ENCODE measurements at places on chromosomes 12 and 14.
A peak's percentile ranks its signal among the peaks of the same experiment; 100 is the strongest.

DNA sequence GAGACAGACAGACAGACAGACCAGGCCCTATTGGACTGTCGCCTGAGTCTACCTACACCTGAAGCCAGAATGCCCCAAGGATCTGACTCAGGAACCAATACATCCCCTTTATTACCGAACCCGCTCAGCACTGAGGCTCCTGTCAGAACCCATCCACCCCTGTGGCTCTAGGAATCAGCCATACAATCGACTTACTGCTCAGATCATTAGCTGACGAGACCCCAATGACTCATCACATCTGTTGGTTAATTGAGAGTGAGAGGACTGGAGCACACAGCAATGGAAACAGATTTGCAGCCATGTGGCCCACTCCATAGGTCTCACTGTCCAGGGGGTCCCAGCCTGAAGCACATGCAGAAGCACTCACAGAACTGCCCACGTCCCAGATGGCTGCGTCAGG, 15.2 kb downstream of the ITPK1 start:
- DNase-seq, result peak; percentile 26

DNA sequence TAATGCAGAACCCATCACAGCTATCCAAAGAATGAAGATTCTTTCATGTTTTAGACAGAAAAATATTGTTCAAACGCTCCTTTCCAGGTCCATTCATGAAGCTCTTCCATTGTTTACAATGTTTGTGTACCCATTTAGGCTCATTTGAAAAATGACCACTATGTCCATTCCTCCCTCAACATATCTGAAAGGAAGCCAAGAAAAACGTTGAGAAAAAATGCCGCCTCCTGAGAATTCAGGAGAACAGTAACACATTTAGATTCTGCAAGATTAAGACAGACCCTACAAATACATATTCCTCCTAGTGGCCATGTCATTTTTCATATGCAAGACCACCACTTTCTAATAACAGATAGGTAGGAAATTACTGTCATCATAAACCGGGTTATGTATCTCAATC, 124.4 kb downstream of the SLC25A21 start:
- DNase-seq, result no peak

DNA sequence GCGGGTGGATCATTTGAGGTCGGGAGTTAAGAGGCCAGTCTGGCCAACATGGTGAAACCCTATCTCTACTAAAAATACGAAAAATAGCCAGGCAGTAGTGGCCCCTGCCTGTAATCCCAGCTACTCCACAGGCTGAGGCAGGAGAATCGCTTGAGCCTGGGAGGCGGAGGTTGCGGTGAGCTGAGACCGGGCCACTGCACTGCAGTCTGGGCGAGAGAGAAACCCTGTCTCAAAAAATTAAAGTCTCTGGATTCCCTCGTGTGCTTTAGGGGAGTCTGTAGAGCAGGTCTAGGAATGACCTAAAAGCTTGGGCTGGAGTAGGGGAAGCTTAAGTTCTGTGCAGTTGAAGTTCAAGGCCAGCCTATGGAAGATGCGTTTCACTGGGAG, 697 bp upstream of the TULP3 start:
- DNase-seq, result no peak

DNA sequence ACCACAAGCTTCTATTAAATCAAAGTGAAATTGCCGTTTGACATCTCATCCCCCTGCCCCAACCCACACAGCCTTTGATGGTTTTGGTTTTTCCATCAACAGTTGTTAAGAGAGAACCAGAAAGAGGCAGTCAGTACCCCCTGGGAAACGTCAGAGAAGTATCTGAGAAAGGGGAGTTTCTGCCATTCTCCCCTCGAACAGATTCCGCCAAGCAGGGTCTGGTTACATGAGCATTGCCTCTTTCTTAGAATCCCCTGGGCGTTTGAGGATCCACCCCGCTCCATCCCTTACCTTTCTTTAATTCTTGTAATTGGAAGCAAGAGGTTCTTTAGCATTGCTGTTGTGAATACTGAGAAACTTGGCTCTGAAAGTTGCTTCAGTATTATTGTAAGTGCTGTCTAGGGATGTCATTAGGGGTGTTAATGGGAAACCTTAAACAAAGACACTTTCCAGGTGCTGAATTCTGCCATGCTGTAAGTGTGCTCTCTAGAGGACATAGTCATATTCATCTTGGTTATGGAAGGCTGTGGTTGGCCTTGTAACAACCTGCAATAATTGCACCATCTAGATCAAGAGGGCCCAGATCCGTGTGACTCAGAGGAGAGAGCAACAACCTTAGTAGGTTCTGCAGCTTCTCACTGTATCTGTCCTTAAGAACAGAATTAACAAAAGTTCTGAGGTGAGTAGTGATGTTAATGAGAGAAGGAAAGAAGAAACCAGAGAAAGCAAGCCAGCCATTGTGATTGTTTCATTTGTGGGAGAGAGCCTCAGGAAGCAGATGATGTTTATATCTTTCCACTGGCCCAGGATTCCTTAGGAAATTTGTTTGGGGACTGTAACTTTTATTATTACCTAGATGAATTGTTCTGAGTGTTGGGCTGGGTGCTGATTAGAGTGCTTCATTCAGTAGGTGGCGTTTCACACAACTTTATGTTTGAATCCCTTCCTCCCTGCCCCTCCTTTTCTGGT, 9.0 kb downstream of the TMBIM6 start:
- peak; percentile 24 for DNase-seq

DNA sequence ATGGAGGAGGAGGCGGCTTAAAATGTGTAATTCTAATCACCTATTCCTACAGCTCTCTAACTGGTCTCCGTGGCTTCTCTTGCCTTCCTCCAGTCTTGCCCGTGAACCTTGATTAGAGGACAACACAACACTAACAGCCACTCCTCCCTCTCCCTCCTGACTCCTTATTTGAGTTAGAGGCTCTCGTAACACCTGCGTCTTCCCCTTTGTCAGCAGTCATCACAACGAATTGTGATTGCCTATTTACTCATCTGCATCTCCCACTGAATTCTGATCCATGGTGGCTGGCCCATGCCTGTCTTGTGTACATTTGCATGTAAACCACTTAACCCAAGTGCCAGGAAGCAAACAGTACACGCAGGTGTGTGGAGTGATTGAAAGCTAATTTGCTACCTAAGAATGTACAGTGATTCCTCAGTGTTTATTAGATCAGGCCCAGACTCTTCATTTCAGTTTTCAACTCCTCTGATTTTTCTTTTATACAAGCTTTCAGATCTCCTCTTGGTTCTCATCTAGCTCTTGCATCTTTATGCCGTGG, 154.5 kb downstream of the MON2 start:
- no peak for DNase-seq

GRCh38 chr12:46915836-46916235, 90.0 kb upstream of the SLC38A4 start:
- DNase-seq, result no peak

- no peak for DNase-seq
Observed at GRCh38 chr12:21337959-21338744, 3.4 kb upstream of the SLCO1A2 start.

DNA sequence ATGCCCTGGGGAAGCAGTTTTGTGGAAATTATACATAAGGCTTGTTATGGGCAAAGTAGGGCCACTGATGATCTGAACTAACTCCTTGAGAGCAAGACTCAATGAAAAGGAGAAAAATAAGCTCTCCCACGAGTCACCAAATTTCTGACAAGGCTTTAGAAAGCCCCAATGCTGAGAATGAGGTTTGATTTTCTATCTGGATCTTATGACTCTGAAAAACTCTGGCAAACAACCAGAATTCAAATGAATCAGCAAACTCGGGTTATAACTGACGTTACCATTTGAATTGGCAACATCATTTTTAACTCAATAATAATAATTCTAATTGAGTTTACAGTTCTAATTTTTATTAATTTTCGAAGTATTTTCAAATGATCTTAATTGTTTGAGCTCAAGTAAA, 79.1 kb downstream of the KCNK10 start:
- no peak for DNase-seq

DNA sequence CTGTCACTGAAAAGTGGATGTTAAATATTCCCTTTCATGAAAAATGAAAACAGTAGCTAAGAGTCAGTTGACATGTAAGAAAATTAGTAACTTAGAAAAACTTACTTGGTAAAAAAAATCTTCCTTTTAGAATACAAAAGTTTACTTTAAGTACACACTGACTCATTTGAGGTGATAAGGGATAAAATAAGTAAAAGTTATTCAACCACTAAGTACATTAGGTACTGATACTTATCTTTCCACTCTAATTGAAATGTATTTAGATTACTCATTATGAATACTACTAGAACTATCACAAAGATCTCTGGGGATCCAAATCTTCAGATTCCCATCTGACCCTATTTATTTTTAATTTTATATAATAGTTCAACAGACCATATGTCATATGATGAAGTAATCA, 12.2 kb downstream of the SYCP3 start:
- DNase-seq, result no peak

GRCh38 chr12:96301732-96302131, 98.5 kb downstream of the CDK17 start:
- no peak for DNase-seq

DNA sequence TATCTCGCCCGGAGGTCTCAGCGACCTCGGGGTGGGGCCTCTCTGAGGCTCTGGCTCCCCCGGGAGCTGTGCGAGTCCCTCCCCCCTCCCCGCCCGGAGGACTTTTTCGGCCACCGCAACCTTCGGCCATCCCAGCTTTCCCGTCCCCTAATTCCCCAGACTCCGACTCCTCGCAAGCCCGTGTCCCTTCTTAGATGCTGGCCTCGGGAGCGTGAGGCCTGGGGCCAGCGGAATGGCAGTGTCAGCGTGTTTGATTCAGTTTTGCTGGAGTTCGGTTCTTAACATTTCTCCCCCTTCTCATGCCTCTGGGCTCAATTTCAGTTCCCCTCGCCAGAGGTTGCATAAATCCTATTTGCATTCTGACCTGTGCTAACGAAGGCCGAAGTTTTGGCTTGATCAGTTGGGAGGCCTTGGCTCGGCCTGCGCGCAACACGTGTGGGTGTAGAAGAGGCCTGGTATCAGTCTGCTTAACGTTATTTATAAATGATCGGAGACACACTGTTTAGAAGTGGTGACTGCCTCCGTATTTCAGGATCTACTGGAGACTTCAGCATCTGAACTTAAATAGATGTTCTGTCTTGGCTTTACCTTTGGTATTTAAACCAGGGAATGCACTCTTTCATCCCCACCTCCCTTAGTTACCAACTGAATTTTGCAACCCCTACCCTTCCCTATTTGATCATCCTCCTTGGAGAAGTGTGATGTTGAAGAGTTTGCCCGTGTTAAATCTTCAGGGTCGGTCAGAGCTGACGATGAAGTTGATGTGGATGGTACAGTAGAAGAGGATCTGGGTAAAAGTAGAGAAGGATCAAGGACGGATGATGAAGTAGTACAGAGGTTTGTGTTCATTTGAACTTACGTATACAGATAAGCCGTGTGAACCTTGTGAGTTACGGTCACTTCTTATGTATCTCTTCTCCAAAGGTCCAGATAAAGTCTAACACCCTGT, 851 bp downstream of the HSP90B1 start:
- DNase-seq, result peak; percentile 44

GRCh38 chr14:97113339-97113738, 316.2 kb downstream of the VRK1 start:
- no peak for DNase-seq

DNA sequence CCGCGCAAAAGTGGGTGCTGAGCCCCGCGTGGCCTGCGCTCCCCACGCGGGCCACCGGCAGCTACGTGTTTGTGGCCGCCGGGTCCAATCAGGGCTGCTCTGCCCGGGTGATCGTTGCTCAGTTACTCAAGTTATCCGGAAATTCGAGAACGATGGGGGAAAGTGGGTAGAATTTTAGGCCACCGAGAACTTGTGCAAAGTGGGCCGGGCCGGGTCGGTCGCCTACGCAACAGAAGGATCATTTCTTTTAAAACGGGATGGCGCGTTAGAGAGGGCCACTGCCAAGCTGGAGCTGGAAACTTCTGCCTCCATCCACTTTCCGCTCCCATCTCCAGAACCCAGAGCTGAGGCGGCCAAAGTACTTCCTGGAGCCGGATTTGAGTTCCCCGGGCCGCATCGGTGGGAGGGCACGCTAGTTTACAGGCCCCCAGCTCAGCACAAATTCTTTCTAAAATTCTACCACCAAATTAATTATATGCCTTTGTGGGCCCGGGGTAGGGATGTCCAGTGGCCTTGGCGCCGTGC, 3.5 kb downstream of the RFX4 start:
- no peak for DNase-seq

- no peak for DNase-seq
Observed at GRCh38 chr12:63086149-63086915, 64.7 kb downstream of the AVPR1A start.

All from pancreas (tissue), 10 donors.